ENCODE measurements at places on chromosomes 5 and 9.

- no peak for DNase-seq
Measured at GRCh38 chr9:91920630-91921350, 29.2 kb downstream of the ROR2 start.

DNA sequence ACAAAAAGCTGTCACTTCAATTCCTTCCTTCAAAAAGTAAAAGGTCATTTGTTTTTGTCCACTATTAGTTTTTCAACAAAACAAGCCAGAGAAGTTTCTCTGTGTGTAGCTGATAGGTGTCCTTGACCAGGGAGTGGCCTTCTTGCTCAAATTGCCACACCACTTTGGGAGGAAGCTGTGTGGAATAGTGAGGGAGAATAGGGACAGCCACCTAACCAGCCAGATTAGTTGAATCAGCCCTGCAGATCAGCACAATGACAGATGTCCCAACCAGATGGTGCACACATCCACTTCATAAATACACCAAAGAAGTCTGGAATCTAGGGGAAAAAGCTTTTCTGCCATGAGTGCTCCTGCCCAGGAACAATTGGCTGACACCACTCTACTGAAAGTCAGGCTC lies 37.2 kb downstream of the NREP start:
- no peak for DNase-seq

DNA sequence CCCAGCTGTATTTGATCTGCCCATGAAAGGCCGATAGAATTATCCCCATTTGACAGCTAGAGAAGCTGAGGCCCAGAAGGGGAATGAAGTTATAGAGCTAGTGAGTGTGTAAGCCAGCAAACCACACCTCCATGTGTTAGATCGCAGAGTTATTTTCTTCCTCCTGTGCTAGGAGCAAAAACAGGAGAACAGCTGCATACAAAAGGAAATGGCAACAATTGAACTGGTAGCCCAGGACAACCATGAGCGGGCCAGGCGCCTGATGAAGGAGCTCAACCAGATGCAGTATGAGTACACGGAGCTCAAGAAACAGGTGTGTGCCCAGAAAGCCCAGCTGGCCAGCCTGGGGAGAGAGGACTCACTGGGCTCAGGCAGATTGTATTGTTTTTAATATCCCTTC lies 30.4 kb downstream of the RAB14 start:
- DNase-seq, result no peak

GRCh38 chr5:148558892-148559291 lies 95.4 kb downstream of the HTR4 start:
- no peak for DNase-seq

DNA sequence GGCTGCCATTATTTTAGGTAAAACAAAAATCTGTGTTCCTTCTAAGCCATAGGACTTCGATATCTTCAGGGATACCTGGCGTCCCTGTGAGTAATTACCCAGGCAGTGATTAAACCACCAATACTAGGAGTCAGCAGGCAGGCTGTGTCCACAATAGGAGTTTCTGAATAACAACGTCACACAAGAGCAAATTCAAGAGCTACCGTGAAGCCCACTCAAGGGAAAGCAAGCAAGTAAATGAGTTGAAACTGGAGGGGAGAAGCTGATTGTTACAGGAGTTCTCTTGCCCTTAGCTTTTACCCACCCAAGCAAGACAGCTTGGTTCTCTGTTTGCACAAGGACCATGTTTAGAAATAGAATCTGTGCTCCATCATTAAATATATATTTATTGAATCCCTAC lies 50.8 kb downstream of the SEMA5A start:
- DNase-seq, result no peak

- DNase-seq, result no peak
Measured at GRCh38 chr5:54390015-54390414, 65.5 kb upstream of the HSPB3 start.

All from CD4-positive, alpha-beta T cell treated with Interferon gamma for 1 hour (primary cell).